ENCODE measurements at places on chromosomes 6 and 20. TPM values are rescaled to one million over a fixed set of nuclear protein-coding genes. Genes with fewer than 3 reads are reported as not detected.
A peak's percentile ranks its signal among the peaks of the same experiment; 100 is the strongest.

The RFX6 gene
- total RNA-seq = not detected

GRCh38 chr6:3758842-3759144, 7.3 kb upstream of the PXDC1 start:
- no peak overlapping the region for H3K4me3 ChIP-seq
- no peaks in the 10 kb centered on the region for H3K36me3 ChIP-seq
- H3K27me3 ChIP-seq = no peaks in the 10 kb centered on the region
- H3K4me1 ChIP-seq = no peaks in the 10 kb centered on the region
- no peak overlapping the region for H3K27ac ChIP-seq

DNA sequence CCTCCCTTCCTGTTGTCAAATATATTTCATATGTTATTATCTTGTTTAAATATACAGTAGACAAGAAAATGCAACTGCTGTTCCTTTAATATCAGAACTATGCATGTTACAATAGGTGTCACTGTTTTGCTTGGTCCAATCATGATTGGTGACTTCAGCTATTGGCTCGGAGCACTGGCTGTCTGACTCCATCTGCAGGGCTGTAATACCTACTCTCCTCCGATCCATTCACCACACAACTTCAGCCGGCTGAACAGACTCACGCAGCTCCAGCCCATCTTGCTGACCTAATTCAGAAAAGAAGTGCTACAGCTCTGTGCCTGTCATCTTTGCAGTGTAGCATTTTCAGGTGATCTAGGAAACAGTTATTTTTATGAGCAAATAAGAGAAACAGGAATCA, at the start of gene BTBD3:
TSS of gene BTBD3 (plus strand) at position 231 of the 400 bp plus-strand sequence. CDS start 383 bp downstream, outside the sequence.
- H3K4me1 ChIP-seq = peaks cover 13% of the 10 kb centered on the region
- H3K4me3 ChIP-seq = peak within 1 kb of the TSS; percentile 48
- no peak for DNase-seq
- H3K36me3 ChIP-seq = peaks cover 2% of the 10 kb centered on the region
- peak within 1 kb of the TSS; percentile 55 for H3K27ac ChIP-seq
- H3K27me3 ChIP-seq = no peaks in the 10 kb centered on the region

- H3K27me3 ChIP-seq = no peaks in the 10 kb centered on the region
- H3K4me3 ChIP-seq = no peak overlapping the region
- H3K36me3 ChIP-seq = no peaks in the 10 kb centered on the region
- no peak overlapping the region for H3K27ac ChIP-seq
Observed at GRCh38 chr6:16333580-16333979, 95.2 kb downstream of the GMPR start.

DNA sequence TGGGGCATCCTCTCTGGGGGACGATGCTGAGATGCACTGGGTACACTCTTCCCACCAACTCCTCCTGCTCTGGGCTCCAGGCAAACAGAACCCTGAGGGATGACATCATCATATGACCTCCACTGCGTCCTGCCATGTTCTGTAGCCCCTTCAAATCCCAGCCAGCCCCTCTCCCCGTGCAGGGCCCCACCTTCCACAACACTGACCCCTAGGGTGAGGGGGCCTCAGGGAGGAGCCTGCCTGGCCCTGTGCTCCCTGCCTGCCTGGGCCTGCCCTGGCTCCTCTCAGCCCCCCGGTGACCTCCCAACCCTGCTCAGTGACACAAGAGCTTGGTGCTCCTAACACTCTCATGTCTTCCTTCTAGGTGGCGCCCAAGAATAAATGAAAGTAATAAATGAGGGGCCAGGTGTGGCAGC, 9.6 kb upstream of the SPDEF start:
- no peaks in the 10 kb centered on the region for H3K4me1 ChIP-seq
- H3K27me3 ChIP-seq = peaks cover 22% of the 10 kb centered on the region
- H3K27ac ChIP-seq = no peak overlapping the region
- no peaks in the 10 kb centered on the region for H3K36me3 ChIP-seq

DNA sequence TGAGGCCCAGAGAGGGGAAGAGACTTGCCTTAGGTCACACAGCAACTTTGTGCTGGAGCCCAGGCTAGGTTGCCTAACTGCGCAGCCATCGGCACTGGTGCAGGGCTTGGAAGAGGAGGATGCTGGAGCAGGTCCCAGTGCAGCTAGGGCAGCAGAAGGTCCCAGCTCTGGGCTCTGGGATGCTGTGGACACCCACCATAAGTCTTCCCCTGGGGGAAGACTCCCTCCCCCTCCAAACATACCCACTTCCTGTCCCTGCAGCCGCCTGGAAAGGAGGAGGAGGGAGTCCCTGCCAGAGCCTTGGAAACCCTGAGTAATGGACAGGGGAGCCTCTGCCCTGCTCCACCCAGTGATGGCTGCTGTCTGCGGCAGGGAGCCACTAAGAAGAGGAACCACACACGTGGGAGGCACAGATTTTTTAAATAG, 93.6 kb downstream of the NCR2 start:
- H3K4me3 ChIP-seq = peak overlapping the region; percentile 56
- DNase-seq = no peak
- H3K27me3 ChIP-seq = peaks cover 16% of the 10 kb centered on the region
- H3K4me1 ChIP-seq = peaks cover 24% of the 10 kb centered on the region
- H3K36me3 ChIP-seq = no peaks in the 10 kb centered on the region

DNA sequence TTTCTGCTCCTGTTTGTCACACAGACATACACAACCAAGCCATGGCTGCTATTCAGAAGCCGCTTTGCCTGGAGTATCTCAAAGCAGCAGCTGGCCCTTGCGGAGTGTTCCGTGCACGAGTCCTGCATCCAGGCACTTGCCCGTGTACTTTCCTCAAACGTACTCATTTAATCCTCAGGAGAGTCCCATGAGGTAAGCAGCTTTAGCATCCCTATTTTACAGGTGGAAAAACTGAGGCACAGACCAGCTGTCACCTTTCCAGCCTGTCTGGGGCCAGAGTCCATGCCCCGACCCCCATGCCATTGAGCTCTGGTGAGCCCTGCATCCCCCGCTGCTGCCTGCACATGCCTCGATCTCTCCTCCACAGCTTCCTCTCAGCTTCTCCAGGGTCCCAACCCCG, 130.0 kb downstream of the ERMARD start:
- H3K36me3 ChIP-seq = no peaks in the 10 kb centered on the region
- no peak for DNase-seq
- H3K4me1 ChIP-seq = no peaks in the 10 kb centered on the region
- no peaks in the 10 kb centered on the region for H3K27me3 ChIP-seq
- no peak overlapping the region for H3K27ac ChIP-seq

DNA sequence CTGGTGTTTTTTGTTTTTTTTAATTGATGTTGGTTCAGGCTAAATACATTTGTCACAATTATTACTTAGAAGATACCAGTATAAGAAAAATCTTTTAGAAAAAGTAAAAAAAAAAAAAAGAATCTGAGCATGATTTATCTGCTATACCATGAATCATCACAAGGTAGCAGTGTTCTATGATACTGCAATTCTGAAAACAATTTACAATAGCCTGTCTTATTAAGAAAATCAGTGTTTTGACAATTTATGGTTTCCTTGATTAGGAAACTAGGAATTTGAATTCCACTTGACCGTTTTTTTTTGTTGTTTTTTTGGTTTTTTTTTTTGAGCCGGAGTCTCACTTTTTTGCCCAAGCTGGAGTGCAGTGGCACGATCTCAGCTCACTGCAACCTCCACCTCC, 9.3 kb upstream of the MAK start:
- DNase-seq = no peak
- no peak overlapping the region for H3K27ac ChIP-seq

DNA sequence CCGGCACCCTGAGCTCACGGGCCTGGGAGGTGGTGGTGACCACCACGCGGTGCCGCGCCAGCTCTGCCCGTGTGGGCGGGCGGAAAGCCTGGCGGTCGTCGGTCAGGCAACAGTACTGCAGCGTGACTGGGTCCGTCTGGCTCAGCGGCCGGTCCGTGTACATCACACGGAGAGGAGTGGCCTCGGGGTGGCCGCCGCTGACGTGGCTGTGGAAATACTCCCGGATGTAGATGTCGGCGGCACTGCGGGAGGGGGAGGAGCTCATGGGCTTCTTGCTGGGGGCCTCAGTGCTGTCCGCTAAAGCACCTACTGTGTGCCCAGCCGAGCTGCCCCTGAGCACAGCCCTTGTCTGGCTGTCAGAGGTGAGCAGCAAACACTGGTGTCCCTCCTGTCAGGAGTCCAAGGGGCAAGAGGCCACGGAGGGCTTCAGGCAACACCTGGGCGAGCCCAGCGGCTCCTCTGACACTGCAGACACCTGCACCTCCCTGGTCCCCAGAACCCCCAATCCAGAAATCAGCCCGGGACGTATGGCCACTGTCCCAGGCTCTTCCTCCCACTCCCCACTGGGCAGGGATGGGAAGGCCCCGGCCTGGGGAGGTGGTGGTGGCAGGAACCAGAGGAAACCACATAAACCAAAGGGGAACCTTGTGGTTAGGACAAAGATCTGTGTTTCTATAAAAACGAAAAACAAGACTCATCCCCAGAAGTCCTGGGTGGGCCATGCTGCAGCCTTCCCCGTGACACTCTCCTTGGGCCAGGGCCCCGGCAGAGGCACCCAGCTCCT, 6.5 kb downstream of the HELZ2 start:
- DNase-seq = peak; percentile 87
- no peak overlapping the region for H3K27ac ChIP-seq
- H3K4me3 ChIP-seq = no peak overlapping the region
- peaks cover 10% of the 10 kb centered on the region for H3K4me1 ChIP-seq
- H3K27me3 ChIP-seq = no peaks in the 10 kb centered on the region
- H3K36me3 ChIP-seq = peaks cover 27% of the 10 kb centered on the region

DNA sequence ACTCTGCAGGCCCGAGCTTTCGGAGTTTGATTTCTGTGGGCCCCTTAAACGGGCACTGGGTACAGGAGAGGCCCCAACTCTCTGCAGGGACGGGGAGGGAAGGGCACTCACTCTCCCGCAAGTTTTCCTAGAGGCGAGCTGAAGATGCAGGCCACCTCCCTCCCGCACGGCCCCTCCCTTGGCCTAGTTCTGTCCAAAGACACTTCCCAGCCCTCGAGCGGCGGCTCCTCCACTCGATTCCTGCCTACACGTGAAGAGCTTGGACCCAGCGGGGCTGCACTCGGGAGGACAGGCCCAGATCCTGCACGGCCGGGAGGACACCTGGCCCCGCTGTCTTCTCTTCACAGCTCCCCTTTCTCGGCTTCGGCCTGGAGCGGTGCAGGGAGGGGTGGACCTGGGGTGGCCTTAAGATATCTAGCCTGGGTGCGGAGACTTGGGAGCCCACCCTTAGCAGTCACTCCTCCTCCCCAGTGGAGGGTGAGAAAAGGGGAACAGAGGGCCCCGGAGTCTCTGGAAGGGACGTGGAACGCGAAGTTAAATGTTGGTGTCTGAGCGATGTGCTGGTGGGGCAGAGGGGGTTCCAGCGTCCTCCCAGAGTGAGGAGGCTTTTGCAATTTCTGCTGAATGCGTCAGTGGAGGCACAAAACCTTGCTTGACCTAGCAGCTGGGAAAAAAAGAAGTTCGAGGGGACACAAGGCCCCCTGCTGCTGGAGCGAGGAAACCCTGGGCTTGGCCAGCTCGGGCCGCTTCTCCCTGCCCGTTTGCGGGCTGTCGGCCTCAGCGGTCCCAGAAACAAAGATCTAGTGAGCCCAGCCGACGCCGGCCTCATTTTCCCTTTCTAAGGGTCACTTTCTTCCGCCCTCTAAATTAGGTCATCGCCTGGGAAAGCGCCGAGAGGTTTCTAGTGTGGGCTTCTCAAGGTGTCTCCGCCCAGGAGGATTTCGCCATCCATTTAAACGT, 4.9 kb downstream of the OLIG3 start:
- no peak overlapping the region for H3K4me3 ChIP-seq
- peak; percentile 61 for DNase-seq
- no peak overlapping the region for H3K27ac ChIP-seq
- H3K27me3 ChIP-seq = peaks cover 100% of the 10 kb centered on the region

The CST4 gene
- total RNA-seq = not detected

- DNase-seq = no peak
- H3K4me1 ChIP-seq = no peaks in the 10 kb centered on the region
- H3K27ac ChIP-seq = no peak overlapping the region
- no peak overlapping the region for H3K4me3 ChIP-seq
Observed at GRCh38 chr20:1971893-1972586, 21.8 kb downstream of the PDYN start.
